Brain pericyte (primary cell): ENCODE measurements at places on chromosomes 2 and 18.

DNA sequence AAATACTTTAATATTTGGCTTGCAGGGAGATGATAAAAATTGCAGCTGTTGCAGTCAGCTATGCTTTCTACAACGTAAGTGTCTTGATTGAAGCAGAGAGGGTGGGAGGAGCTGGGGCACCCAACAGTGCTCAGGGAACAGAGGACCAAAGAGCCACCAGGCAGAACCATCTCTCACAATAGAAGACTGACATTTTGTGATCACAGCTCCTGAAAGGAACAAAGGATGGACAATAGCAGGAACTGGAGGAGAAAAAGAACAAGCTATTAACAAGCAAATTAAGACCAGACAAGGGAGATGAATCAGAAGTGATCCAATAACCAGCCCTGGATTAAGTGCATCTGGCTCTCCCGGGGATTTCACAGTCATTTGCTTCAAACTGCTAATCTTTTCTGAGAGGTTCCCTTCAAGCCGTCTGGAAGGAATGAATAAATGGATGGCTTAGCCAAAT is 65.7 kb upstream of the SMAD2 start:
- no peak for DNase-seq

DNA sequence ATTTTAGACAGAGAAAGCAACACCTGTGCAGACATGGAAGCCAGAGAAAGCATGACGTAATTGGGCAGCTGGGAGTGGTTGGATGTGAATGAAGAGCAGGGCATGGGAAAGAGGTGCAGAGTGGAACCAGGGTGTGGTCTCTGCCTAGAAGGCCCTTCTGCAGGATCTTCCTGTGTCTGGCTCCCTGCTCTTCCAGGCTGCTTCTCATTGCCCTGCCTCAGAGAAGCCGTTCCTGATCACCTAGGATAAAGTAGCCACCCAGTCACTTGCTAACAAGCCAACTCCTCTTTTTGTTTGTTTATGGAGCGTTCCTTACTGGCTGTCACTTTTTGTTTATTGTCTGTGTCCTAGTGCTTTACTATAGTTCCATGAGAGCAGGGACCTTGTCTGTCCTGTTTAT is 28.5 kb downstream of the GALNT1 start:
- no peak for DNase-seq

DNA sequence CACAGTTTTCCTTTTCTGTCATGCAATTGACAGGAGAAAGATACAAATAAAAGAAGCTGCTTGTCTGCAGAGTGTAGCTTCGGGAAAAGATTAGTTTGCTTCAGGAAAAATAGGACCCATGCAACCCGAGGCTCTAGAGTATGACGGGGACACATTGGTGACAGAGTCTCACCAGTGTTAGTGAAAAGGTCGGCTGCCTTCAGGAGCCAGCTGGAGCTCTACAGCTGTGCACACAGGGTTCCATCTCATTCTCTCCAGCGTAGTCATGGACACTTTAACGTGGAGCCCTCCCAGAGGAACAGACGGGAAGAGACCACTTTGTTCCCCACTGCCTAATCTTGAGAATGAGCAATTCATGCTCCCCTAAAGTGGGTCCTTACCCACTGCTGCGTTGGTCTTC is 42.9 kb downstream of the FECH start:
- no peak for DNase-seq

- DNase-seq, result no peak
These were observed 657.1 kb upstream of the SOX11 start for GRCh38 chr2:5035057-5035488.

DNA sequence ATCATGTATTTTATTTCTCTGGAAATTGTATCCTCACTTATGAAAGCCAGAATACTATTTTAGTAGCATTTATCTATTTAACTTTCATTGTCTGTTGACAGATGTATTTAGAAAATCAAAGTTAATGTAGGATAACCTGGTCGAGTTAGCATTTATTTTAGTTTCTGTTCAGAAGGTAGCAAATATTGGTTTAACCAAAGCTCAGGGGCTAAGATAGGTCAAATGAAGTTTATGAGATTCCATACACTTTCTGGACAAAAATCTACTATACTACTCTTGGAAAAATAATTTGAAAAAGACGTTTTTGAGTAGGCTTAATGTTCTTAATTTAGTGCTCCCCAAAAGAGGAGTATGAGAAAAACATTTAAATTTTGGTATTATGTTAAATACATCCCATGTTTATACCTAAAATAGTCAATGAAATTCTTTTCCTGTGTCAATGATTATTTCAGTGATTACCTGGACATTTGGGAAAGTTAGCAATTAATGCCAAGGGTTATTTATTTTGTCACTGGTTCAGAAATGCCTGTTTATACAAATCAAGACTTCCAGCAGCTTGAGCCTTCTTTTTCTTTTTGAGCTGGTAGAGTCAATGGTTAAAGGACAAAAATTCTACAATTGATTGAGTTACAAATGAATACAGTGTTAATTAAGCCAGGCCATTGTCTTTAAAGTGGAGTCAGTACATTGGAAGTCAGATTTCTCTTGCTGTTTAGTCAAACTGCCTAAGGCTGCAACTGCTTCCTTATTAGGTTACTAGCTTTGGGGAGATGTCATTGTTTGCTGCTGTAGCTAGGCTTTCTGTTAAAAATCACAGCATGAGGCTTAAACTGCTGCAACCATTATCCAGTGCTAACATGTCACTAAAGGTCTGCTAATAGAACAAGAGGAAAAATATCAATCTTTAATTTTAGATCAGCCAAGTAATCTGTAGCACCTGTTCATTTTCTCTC is 182.3 kb downstream of the CAMKMT start:
- no peak for DNase-seq

- DNase-seq, result no peak
These were observed 165.2 kb downstream of the SLC8A1 start for GRCh38 chr2:40286721-40287120.

GRCh38 chr2:105129722-105130232 is 91.9 kb downstream of the MRPS9 start:
- no peak for DNase-seq

DNA sequence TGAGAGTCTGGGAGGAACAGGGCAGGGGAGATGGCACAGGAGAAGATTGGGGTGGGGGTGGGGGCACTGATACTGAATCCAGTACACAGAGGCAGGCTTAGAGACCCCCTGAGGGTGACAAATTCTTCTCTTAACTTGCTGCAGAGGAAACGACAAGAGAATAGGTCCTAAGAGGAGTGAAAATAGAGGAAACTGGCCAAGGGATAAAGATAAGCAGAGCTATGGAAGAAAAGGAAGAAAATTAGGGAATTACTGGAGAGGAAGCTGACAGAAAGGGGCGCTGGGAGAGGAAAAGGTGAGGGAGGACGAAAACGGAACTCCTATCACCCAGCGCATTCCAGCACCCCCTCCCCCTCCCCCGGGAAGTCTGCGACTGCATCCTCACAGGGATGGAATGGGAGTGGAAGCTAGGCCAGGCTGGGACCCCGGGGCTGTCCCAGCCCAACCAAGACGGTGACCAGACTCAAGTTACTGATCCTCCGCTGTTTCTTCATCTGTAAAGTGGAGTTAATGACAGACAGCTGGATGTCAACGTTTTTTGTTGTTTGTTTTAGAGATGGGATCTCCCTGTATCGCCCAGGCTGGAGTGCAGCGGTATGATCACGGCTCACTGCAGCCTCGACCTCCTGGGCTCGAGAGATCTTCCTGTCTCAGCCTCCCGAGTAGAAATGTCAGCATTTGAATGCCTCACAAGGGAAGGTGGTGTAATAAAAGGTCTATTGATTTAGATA is 2.6 kb upstream of the EMX1 start:
- no peak for DNase-seq

DNA sequence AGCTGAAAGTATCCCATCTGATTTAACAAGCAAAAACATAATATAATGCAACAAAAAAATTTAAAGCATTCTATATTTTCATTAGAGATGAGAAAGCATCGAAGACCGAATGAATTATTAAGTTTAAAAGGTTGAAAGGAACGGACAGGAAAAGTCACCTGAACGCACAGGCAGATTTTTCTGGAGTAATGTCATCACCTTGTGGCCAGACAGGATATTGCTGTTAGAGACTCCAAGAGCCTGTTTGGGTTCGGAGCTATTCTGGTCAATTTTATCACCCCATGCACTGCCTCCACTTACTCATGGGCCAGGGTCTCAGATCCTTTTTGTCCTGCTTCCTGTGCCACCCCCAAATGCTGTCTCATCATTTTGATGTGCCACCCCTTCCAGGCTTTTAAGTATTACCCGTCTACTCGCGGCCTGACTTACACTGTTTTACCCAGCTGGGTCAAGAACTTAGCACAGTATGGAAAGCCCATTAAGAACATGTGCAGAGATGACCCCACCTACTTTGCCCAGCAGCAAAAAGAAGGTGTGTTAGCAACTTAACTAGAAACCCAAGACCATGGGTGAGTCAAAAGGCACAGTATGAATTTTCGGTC is 27.3 kb downstream of the GKN2 start:
- no peak for DNase-seq

DNA sequence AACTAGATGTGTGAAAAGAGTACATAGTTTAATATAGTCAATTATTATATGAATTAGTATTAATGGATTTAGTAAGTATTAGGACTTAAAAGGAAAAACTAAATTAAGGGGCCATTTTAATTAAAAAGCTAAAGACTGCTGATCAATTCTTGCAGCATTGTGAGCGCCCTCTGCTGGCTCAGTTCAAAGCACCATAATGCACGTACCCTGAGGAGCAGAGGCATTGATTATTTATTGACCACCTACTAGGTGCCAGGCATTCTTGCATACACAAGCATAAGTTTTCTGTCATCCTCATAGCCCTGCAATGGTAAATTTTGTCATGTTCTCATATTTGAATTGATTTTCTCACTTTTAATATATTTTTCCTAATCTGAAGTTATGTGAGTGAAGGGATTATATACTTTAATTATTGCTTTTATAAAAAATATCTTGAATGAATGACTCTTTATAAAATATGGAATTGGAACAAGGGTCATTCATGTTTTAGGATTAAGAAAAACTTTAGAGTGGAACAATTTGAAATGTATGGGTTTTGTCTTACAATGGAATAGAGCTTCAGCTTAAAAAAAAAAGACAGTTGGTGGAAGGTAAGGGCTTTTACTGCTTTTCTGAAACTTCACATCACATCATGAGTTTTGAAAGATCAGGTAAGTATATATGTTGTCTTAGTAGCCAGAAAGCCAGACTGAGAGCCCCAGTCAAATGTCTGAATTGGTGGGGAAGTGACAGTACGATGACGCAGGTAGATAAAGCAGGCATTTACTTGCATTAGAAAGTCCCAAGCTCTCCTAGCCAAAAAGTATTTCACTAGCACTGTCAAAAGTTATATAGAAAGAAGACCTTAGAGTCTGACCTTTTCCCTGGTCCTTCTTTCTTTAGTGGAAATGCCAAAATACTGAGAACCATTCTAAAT is 9.7 kb downstream of the ITGA4 start:
- no peak for DNase-seq

GRCh38 chr18:64474255-64474654 is 325.4 kb upstream of the LINC00305 start:
- no peak for DNase-seq

- DNase-seq, result peak; percentile 27
These were observed 235.1 kb downstream of the CDCA7 start for GRCh38 chr2:173589604-173590275.

- no peak for DNase-seq
These were observed 1408.2 kb upstream of the PIK3C3 start for GRCh38 chr18:40546875-40547274.

DNA sequence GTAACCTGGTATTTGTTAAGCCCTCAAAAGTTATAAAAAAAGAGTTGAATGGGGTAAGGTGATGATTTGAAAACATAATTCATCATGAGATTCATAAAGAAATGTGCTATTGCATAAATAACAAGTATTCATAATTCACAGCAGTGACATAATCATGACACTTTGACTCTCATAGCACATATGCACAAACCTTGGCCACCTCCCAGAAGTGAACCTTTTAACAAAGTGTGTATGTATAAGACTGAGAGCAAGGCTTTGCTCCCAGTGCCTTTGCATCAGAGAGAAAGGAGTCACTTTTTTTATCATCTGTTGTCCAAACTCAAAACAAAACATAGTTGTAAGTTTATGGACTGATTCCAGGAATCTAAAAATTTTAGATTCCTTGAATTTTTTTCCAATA is 15.0 kb upstream of the HTR2B start:
- DNase-seq, result no peak

- no peak for DNase-seq
These were observed 65.6 kb downstream of the COL5A2 start for GRCh38 chr2:189113963-189114362.

DNA sequence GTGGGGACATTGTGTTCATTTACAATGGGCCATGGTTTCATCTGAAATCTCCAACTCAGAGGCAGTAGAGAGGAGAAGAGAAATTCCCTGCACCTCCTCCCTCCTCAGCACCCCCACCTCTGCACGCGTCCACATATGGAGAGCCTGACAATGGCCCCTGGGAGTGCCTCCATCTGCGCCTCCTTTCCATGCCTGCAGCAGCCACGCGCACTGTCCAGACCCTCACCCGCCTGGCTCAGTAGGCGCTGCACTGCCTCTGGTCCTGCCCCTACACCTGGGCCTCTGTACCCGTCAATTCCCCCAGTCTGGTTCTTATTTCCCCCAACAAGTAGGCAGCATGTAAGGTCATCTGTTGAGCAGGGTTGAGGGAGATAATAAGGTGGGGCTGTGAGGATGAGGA is 23.8 kb downstream of the MPHOSPH10 start:
- no peak for DNase-seq

DNA sequence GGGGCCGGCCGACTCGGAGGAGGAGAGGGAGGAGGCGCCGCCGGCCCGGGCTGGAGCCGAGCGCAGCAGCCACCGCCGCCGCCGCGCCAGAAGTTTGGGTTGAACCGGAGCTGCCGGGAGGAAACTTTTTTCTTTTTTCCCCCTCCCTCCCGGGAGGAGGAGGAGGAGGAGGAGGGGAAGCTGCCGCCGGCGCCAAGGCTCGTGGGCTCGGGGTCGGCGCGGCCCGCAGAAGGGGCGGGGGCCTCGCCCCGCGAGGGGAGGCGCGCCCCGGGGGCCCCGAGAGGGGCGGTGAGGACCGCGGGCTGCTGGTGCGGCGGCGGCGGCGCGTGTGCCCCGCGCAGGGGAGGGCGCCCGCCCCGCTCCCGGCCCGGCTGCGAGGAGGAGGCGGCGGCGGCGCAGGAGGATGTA is 316 bp downstream of the CRIM1 start:
- DNase-seq, result no peak

DNA sequence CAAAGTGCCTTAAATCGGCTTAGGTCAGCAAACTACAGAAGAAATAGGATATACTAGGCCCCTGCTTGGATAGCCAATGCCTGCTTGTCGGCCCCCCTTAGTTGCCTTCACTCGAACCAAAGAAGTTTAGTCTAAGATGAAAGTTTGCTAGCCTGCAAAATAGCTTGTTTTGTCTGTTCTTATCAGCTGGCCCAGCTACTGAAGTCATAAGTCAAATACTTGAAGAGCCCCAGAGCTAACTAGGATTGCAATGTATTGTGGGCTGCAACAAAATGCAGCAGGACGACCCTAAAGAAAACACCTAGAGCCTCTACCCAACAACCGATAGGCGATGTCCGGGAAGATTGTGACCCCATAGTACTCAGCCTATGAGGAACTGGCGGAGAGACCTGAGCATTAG is 183.5 kb upstream of the HS6ST1 start:
- no peak for DNase-seq

- no peak for DNase-seq
These were observed 115.6 kb downstream of the COLEC12 start for GRCh38 chr18:384897-385296.

- DNase-seq, result no peak
These were observed 6.5 kb downstream of the DIPK1C start for GRCh38 chr18:74450626-74451025.
